ENCODE measurements at places on chromosomes 3 and 15.

DNA sequence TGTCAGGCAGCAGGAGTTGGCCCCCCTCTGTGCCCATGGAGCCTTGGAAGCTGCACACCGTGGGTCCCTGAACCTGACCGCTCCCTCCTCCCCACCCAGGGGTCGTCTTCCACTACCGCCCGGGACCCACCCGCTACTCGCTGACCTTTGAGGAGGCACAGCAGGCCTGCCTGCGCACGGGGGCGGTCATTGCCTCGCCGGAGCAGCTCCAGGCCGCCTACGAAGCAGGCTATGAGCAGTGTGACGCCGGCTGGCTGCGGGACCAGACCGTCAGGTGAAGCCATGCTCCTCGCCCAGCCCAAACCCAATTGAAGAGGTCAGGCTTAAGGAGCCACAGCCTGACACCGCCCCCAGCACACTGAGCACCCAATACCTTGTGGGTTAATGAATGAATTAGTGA, 43.9 kb downstream of the ACAN start:
- H3K27ac ChIP-seq: no peak overlapping the region
- H3K27me3 ChIP-seq: no peaks in the 10 kb centered on the region
- DNase-seq: no peak
- no peak overlapping the region for H3K4me3 ChIP-seq

- no peak for DNase-seq
- no peaks in the 10 kb centered on the region for H3K36me3 ChIP-seq
- peak overlapping the region; percentile 76 for H3K27ac ChIP-seq
- H3K27me3 ChIP-seq: peaks cover 15% of the 10 kb centered on the region
- H3K4me1 ChIP-seq: peaks cover 18% of the 10 kb centered on the region
- H3K4me3 ChIP-seq: no peak overlapping the region
Measured at GRCh38 chr3:134331811-134332199, 42.4 kb downstream of the AMOTL2 start.

DNA sequence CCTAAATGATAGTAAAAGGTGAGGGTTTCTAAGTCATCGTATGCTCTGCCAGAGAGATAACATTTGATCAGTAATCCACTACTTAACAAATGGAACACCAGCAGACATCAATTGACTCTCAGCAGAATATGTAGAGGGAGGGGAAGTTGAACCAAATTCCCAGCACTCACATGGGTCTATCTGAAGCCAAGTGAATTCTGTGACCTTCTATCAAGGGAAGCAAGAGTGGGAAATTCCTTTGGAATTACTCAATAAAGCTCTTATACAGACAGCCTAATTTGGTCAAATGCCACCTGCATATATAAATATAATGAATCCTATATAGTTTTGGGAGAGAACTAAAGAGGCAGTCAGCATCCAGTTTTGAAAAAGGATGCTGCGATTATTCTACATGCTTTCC, 15.8 kb upstream of the KCNMB2 start:
- no peak overlapping the region for H3K27ac ChIP-seq
- H3K4me1 ChIP-seq: peaks cover 18% of the 10 kb centered on the region
- peaks cover 5% of the 10 kb centered on the region for H3K27me3 ChIP-seq

- DNase-seq: no peak
- H3K4me3 ChIP-seq: no peak overlapping the region
- no peak overlapping the region for H3K27ac ChIP-seq
- H3K27me3 ChIP-seq: peaks cover 3% of the 10 kb centered on the region
- peaks cover 2% of the 10 kb centered on the region for H3K4me1 ChIP-seq
Measured at GRCh38 chr3:39513791-39514369, 46.4 kb downstream of the MOBP start.

GRCh38 chr3:21750831-21751391, at the start of gene ZNF385D:
Gene ZNF385D, minus strand, starts transcription at chr3:21751210. Its CDS starts 294 bp downstream, at chr3:21750916.
- peak; percentile 22 for DNase-seq
- H3K36me3 ChIP-seq: no peaks in the 10 kb centered on the region
- H3K4me3 ChIP-seq: peak within 1 kb of the TSS; percentile 55
- H3K27ac ChIP-seq: peak within 1 kb of the TSS; percentile 53
- H3K27me3 ChIP-seq: peaks cover 42% of the 10 kb centered on the region

DNA sequence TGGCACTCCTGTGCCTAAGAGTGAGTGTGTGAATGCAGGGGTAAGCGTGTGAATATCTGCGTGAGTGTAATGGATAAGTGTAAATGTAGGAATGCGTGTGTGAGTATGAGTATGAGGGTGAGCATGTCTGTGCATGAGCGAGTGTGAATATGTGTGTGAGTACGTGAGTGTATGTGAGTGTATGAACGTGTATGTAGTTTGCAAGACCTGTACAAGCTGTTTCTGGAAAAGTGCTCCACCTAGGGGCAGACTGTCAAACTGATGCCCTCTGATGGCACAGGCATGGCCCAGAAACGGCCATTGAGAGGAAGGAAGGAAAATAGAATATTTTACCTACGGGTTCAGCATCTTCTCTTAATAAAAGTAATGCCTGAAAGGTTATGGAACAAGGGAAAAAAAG, 24.4 kb upstream of the FRMD4B start:
- H3K4me1 ChIP-seq: peaks cover 13% of the 10 kb centered on the region
- DNase-seq: peak; percentile 40
- H3K36me3 ChIP-seq: peaks cover 7% of the 10 kb centered on the region
- H3K27ac ChIP-seq: no peak overlapping the region

DNA sequence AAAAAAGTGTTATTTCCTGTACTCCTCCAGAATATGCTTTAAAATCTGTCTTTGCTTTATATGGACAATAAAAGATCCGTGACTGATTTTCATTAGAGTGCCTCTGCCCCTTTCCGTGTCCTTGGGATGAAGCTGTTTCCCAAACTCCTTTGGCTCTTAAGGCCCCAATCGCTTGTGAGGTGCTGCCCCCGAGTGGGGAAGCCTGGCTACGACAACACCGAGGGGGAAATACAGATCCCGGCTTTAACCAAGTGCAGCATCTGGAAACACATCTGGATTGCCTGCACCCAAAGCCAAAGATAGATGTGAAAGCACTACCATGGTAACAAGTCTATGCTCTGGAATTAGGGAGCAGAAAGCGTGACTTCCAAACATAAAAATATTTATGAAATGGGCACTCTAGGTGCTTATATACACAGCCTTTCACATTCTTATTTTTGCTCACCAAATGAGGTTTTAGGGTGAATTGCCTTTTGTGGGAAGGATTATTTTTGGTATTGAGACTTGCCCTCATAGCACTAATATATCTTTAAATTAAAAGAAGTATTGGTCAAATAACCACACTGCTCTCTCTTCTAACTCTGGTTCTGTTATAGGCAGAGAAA, 40.6 kb upstream of the ADCY5 start:
- H3K4me3 ChIP-seq: no peak overlapping the region
- no peak overlapping the region for H3K27ac ChIP-seq
- H3K4me1 ChIP-seq: peaks cover 14% of the 10 kb centered on the region
- peaks cover 12% of the 10 kb centered on the region for H3K36me3 ChIP-seq

DNA sequence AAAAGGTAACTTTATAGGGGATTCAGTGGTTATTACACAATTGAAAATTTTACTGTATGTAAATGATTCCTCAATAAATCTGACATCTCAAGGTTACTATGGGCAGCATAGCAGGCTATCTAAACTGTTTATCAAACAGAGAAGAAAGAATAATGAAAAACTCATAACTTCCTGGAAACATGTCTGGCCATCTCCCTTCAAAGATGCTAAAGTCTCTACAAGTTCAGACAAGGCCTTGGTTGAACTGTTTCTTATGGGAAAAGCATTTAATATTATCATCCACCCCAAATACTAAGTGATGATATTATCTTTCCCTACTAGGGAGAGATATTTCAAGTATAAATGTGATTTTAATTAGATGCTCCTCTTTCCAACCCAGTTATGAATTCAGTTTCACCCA, 114.9 kb downstream of the ARRDC4 start:
- H3K4me1 ChIP-seq: no peaks in the 10 kb centered on the region
- no peak overlapping the region for H3K27ac ChIP-seq
- no peak for DNase-seq

DNA sequence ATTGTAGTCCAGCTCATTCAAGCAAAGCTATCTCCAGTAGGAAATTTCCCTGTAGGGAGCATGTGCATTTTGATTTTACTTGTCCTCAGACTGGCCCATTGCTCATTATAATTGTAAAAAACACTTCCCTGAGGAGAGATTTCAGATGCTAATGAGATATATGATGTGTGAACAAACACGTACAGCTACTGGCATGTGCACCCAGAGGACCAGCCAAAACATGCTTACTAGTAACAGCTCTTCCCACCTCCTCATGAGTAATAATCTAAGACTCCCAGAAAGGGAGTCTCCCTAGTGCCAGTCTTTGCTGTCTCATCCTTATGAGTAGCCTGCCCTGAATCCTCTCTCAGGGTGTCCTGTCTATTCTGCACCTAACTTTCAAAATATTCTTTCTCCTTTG, 43.4 kb downstream of the FBXO22 start:
- peaks cover 3% of the 10 kb centered on the region for H3K27me3 ChIP-seq
- no peak for DNase-seq
- H3K27ac ChIP-seq: no peak overlapping the region
- H3K36me3 ChIP-seq: no peaks in the 10 kb centered on the region
- H3K4me3 ChIP-seq: no peak overlapping the region

GRCh38 chr3:171129827-171130226, 103.3 kb upstream of the SLC2A2 start:
- no peaks in the 10 kb centered on the region for H3K36me3 ChIP-seq
- H3K27ac ChIP-seq: no peak overlapping the region
- no peak overlapping the region for H3K4me3 ChIP-seq
- no peak for DNase-seq

DNA sequence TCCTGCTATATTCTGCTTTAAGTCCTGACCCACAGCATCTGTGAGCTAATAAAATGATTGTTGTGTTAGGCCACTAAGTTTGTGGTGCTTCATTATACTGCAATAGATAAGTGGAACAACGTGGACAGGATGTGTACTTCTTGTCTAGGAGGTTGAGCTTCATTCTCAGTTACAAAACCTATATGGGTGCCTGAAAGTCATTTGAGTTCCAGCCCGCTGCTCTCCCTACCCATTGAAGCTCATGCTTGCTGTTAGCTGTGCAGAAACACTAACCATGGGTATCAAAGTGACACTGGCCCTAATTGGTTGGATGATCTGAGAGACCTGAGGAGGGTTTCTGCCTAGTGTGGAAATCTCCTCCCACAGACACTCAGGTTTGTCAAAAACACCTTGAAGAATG, 357.2 kb downstream of the PDCD6IP start:
- no peaks in the 10 kb centered on the region for H3K4me1 ChIP-seq
- H3K4me3 ChIP-seq: no peak overlapping the region
- H3K27ac ChIP-seq: no peak overlapping the region
- no peaks in the 10 kb centered on the region for H3K27me3 ChIP-seq
- no peaks in the 10 kb centered on the region for H3K36me3 ChIP-seq

DNA sequence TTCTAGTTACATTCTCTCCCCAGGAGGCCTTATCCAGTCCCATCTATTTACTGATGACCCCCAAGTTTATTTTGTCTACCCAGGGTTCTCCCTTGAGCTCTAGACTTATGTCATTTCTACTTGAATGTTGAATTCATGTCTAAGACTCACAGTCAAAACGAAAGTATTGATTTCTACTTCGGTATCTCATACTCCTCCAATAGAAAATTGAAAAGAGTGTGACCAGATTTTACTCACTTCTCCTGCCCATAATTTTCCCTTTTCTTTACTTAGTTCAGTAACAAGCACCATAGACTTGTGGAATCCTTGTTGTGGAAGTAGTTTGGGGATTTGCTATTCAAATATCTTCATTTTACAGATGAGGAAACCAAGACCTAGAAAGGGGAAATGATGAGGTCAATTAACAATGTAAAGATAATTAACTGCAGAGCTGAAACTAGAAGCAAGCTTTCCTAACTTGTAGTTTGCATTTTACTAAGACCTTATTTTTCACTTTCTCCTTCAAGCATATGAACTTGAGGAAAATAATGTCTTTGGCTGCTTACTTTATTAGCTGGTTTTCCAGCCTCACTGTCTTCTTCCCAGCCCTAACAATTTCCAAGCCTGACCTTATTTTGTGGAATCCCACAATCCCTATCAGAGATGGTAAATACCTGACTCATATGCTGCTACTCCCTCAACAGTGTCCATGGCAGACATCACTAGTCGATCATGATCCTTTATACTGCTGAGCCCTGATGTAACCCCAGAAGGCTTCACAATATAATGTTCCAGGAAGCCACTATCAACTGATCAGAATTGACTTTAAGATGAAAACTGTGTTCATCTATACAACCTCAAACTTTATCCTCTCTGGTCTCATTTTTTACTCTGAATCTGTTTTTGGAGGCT, 123.9 kb upstream of the AGBL1 start:
- H3K27me3 ChIP-seq: peaks cover 4% of the 10 kb centered on the region
- no peak for DNase-seq
- no peak overlapping the region for H3K4me3 ChIP-seq
- H3K36me3 ChIP-seq: no peaks in the 10 kb centered on the region

DNA sequence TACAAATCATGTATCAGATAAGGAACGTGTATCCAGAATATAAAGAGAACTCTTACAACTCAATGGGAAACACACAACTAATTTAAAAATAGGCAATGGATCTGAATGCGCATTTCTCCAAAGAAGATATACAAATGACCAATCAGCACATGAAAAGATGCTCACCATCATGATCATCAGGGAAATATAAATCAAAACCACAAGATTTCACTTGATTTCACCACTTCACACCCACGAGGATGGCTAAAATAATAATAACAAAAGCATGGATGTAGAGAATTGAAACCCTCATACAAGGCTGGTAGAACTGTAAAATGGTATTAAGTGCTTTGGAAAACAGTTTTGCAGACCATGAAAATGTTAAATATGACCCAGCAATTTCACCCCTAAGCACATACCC, 26.7 kb upstream of the SLC12A8 start:
- no peak overlapping the region for H3K4me3 ChIP-seq
- H3K27me3 ChIP-seq: no peaks in the 10 kb centered on the region
- peaks cover 8% of the 10 kb centered on the region for H3K36me3 ChIP-seq
- no peak for DNase-seq

GRCh38 chr3:177827511-177828207, 630.4 kb upstream of the TBL1XR1 start:
- peaks cover 48% of the 10 kb centered on the region for H3K4me1 ChIP-seq
- peak overlapping the region; percentile 92 for H3K27ac ChIP-seq
- no peak for DNase-seq
- no peaks in the 10 kb centered on the region for H3K36me3 ChIP-seq

- H3K27me3 ChIP-seq: peaks cover 23% of the 10 kb centered on the region
- H3K4me3 ChIP-seq: no peak overlapping the region
- no peak for DNase-seq
- H3K4me1 ChIP-seq: peaks cover under 1% of the 10 kb centered on the region
- H3K27ac ChIP-seq: no peak overlapping the region
Measured at GRCh38 chr3:193124861-193125260, 116.2 kb upstream of the PLAAT1 start.

DNA sequence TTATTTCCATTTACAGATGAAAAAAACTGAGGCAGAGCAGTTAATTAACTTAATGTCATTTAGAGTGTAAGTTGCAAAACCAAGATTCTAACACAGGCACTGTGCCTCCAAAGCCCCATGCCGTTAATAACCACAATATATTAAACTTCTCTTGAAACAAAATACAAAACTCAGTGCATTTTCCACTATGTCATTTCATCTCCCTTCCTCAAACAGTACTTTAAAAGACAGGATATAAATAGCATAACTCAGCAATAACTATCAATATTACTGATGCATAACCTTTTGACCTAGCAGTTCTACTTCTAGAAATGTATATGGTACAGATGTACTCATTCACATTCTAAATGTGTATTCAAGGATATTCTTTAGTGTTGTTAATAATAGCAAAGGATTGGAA, 5.1 kb upstream of the TASOR start:
- no peaks in the 10 kb centered on the region for H3K27me3 ChIP-seq
- no peak overlapping the region for H3K27ac ChIP-seq
- no peaks in the 10 kb centered on the region for H3K4me1 ChIP-seq
- H3K36me3 ChIP-seq: peaks cover 7% of the 10 kb centered on the region

GRCh38 chr3:72266016-72266370, 481.0 kb upstream of the PROK2 start:
- H3K27me3 ChIP-seq: peaks cover 5% of the 10 kb centered on the region
- no peaks in the 10 kb centered on the region for H3K4me1 ChIP-seq
- no peak overlapping the region for H3K4me3 ChIP-seq
- no peak for DNase-seq
- H3K27ac ChIP-seq: no peak overlapping the region

Measured in progenitor cell of endocrine pancreas (in vitro differentiated cells).